Tongue (tissue), 3 donors: ENCODE measurements at places on chromosomes 2 and 18.

GRCh38 chr2:144248350-144249034 is 271.4 kb downstream of the ZEB2 start:
- DNase-seq = no peak

- DNase-seq = no peak
Measured at GRCh38 chr2:221602938-221603337, 30.8 kb upstream of the EPHA4 start.

DNA sequence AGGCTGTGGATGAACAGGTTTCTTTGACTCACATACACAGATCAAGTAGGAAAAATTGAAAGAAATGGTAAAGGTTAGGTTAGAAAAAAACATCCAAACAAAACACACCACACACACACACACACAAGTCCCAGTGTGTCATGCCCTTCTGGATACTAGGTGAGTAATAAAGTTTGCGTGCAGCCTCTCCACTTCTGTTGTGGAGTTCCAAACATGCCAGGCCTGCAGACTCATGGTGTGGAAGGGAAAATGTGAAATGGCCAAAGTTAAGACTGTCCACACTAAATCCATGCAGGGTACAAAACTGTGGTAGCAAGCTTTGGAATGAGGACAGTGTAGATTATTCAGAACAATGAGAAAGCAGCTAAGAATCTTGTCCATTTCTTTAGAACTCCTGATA is 114.6 kb downstream of the IKZF2 start:
- no peak for DNase-seq

DNA sequence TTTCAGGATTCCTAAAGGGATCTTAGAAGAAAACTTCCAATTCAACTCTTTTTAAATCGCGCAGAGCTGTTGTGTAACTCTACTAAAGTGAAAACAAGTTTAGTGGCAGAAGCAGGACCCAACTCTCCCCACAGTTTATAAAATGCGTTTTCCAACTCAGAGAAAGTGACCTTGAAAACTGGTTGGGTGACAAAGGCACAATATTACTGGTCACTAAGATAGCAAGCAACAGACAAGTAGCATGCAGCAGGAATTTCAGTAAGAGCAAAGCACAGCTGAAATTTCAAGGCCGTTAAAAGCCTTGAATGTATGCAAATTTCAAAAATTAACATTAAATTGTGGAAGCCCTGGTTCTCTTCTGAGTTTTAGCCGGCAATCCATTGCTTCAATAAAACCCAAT is 66.9 kb downstream of the STK39 start:
- DNase-seq = no peak

GRCh38 chr18:79598633-79599175 is 80.9 kb upstream of the CTDP1 start:
- DNase-seq = no peak

DNA sequence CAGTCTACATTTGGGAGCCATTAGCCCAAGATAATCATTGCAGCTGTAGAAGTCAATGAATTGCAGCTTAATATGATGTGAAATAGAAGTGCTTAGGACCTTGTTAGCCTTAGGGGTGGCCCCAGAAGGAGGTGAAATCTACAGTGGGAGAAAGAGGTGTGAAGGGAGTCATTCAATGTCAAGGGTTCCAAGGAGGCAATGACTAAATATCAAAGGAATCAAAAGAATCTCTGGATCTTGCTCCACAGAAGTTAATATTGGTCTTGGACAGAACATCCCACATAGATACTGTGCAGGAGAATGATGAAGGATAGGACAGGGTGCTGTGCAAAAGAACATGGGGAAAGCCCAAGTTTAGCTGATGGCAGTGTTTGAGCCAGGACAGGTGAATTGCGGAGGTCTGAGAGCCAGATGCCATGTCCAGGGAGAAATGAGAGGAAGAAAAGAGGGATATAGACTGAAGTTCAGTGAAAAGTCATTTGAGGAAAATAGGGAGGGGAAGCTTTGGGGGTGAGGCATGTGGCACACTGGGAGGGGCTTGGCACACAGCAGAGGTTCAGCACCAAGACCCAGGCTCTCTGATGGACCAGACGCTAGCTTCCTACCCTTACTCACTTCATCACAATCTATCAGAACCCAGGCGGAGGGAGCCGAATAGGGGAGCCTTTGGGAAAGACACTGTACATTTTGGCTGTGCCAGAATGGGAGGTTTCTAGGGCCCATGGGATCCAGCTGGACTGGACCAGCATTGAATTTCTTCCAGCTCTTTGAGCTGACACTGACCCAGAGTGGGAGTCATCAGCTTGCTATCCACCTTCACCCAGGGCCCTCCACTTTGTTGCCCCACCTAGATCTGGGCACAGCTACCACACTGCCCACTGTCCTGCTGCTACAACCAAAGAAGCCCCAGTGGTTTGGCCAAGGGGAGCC is 2.2 kb downstream of the IL1F10 start:
- DNase-seq = no peak

GRCh38 chr18:11176481-11176881 is 27.1 kb upstream of the PIEZO2 start:
- no peak for DNase-seq

DNA sequence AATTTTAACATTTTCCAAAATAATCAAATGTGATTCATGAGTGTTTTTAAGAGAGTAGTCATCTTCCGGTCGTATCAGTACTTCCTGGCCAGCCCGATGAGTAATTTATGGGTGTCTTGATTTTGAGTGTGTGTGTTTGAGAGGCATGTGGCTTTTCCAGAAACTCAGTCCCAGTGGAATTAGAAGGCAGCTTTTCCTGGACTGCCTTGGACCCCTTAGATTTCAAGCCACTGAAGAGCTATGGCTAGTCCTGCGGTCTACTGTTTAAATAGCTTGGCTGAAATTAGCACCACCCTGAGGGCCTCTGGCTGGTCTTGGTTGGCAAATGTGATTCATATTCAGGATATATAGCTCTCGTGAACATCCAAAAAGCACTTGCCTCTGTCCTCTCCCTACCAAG is 59.4 kb downstream of the HK2 start:
- DNase-seq = no peak

DNA sequence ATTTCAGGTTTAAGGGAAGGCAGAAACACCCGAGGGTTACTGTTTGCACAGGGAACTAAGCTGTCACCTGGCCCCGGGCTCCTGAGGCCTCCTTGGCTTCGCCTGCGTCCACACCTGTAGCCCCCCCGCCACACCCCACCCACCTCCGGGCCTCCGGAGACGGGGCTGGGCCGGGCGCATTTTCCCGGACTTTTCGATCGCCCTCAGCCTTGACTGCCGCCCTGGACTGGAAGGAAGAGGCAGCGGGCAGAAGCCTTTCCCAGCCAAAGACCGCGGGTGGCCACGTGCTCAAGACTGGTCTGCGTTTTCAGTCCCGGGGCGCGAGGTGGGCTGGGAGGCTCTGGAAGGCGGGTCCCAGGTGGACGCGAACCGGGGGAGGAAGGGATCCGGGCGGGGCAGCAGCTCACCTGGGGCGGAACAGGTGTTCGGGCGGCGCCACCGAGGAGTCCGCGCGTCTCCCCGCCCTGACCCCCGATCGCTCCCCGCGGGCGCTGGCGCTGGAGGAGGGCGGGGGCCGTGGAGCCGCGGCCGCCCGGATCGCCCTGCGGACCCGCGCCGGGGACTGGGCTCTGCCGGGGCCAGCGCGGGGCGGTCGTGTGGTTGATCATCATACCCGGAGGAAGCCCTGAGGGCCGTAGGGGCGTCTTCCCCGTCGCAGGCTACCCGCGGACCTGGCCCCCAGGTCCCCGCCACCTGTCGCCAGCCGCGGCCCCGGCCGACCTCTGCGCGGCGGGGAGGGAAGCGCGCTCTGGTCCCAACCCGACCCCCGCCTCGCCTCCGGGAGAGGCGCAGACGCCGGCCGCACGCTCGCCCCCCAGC is 3.2 kb downstream of the ID2 start:
- DNase-seq = peak; percentile 46

GRCh38 chr2:209610631-209611030 is 161.0 kb upstream of the UNC80 start:
- DNase-seq = no peak

DNA sequence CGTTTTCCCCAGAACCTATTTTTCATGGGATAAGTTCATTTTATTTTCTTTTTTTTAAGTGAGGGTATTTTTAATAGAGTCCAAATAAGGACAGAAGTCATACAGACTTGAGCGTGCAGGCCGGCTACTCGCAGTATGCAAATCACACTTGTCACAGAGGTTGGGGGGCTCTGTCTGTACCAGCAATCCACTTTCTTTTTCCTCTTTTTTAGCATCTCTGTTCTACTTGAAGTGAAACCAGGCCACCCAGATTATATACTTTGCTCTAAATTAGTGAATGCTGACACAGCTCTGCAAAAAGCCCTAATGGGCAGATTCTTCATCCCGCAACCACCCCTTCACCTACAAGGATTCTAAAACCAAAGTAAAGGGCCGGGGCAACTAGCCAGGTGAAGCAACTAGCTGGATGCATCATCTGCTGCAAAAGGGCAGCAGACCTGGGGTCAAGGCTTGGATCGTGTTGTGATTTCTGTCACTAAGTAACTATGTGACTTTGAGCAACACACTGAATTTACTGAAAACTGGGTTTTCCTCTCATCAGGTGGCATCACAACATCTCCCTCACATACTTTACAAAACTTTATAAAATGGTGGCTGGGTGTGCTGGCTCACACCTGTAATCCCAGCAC is 18.4 kb downstream of the KDSR start:
- DNase-seq = no peak

DNA sequence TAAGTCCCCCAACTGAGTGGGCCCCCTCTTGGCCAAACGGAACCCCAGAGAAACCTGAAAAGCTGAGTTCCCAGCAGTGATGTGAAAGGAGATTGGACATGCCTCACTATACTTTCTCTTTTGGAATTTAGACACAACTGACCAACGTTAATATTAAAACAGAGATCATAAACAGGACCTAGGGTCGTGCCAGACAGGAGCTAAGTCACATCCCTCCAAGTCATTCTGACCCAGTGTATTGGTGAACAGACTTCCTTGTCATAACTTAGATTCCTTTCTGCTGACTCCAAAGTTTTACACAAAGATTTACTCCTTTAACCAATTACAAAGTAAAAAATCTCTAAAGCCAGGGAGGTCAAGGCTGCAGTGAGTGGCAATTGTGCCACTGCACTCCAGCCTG is 46.9 kb downstream of the UXS1 start:
- no peak for DNase-seq

DNA sequence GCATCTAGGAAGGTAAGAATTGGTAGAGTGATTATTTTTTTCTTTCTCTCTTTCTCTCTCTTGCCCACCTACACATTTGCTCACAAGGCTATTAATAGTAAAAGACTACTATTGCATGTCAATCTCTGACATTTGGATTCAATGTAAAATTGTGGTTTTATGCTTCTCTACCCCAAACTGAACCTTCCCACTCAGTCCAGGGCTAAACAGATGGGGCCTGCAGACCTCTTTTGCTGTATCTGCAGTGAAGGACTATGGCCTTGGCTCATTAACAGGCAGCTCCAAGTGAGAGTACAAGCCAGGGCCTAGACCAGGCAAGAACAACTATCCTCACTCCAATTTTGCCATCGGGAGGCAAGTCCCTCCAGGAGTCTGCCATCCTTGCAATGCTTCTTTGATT is 68.3 kb upstream of the ARL4C start:
- no peak for DNase-seq

DNA sequence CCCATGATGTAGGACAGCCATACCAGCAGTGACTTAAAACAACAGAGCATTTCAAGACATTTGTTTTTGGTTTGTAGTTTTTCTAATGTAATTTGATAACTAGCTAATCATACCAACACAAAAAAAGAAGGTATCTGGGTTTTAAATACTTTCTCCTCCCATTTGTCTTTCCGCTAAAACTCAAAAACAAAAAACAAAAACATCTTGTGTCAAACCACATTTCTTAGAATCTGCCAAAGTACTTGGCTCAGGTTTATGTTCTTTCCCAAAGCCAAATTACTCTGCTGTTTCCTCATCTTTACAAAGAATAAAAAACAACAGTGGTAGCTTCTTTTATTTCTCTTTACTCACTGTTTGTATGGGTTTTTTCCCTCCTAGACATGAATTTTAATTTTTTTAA is 71.5 kb downstream of the GREB1L start:
- DNase-seq = no peak

DNA sequence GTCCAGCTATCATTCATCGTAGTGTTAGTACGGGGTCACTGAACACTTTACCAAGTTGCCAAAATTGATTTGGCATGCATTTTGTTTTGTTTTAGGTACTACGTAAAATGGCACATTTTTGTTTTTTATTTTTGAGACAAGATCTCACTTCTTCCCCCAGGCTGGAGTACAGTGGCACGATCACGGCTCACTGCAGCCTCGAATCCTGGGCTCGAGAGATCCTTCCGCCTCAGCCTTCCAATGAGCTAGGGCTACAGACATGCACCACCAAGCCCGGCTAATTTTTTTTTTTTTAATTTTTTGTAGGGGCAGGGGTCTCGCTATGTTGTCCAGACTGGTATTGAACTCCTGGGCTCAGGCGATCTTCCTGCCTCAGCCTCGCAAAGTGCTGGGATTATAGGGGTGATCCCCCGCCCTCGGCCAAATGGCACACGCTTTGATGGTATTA is 786 bp downstream of the TAF1B start:
- no peak for DNase-seq

GRCh38 chr2:96923810-96924774 is 54.2 kb upstream of the SEMA4C start:
- no peak for DNase-seq

- DNase-seq = no peak
Measured at GRCh38 chr2:207086136-207086535, 79.6 kb downstream of the KLF7 start.

DNA sequence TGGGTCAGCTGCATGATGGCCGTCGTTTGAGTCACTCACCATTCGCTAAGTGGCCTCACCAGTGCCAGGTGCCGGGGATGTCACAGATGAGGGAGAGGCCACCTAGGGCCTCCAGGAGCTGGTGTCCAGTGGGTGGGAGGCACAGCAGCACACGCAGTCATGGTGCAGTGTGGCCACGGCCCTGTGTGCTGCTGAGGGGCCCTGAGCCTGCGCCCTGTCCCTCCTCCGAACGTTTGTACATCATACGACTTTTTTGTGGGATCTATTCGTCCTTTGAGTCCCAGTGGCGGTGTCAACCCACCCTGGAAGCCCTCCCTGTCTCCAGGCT is 30.1 kb upstream of the ODC1 start:
- no peak for DNase-seq

- no peak for DNase-seq
Measured at GRCh38 chr18:70973626-70974025, 684.8 kb downstream of the SOCS6 start.
